ENCODE measurements at places on chromosomes 6 and 20.
A peak's percentile ranks its signal among the peaks of the same experiment; 100 is the strongest.

GRCh38 chr20:38987777-38988176 lies 25.6 kb downstream of the DHX35 start:
- DNase-seq = no peak

DNA sequence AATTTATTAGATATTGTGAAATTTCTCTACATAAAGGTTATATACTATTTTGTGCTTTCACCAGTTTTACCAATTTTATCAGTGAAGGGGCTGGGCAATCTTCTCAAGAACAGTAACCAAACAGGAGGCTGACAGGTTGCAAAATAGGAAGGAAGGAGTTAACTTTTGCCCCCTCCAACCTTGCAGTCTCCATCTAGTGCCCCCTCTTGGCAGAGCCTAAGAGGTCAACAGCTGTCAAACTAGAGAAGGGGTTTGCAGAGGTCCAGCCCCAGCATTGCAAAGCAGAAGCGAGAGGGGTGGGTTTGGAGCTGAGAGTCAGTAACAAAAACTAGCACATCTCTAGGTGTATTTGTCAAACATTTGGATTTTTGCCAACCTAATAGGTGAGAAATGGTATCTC lies 391.0 kb downstream of the CDC5L start:
- DNase-seq = no peak

GRCh38 chr6:45548657-45549515 lies 171.2 kb upstream of the SUPT3H start:
- DNase-seq = no peak

- DNase-seq = no peak
Observed at GRCh38 chr20:4942331-4942730, 59.0 kb downstream of the SLC23A2 start.

GRCh38 chr6:82118150-82118562 lies 129.4 kb downstream of the IBTK start:
- no peak for DNase-seq

DNA sequence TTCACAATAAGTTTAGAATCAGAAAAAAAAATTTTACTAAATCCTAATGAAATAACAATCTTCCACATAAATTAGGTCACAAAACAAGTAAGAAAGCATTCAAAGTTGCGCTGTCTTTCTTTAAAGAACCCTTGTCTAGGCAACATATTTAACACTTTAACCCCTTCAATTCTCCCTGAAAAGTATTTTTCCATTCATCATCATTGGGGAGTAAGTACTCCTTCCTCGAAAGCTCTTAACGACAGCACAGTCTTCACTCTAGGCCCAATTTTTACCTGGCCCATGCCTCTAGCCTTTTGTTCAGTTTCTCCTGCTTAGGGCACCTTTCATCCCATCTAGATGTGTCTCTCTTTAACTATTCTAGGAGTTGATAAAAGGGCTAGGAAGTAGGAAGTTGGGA lies 2.6 kb downstream of the TSPYL1 start:
- DNase-seq = no peak

DNA sequence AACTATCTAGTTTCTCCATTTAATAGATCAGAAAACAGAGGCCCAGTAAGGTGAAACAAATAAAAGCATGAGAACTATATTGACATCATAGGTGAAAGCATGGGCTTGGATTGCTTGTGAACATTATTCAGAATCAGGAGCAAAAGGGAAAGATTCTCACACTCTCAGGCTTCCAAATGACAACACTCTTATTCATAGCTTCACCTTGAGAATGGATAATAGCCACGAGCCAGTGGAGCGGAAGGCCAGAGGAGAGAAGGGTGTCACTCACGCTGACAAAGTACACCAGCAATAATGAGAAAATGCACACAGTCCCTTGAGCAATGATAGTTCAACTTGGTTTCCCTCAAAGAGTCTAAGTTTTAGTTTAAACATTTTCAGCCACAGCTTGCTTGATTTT lies 339.0 kb downstream of the TPBG start:
- DNase-seq = no peak

DNA sequence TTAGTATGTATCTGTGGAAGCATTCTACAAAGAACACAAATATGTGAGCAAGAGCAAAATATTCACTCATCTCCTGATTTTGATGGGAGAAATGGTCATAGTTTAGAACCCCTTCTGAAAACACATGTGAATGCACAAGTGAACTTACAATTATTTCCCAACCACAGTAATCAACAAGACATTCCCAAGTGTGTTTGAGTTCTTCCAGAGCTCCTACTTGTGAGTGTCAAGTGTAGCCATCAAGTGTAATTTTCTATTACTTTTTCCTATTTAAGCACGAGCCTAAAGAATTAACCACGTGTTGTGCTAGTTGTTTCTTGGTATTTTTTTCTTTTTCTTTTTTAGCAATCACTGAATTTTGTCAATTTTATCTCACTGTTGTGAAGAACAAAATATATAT lies 402.3 kb downstream of the NKAIN2 start:
- DNase-seq = no peak

- no peak for DNase-seq
Observed at GRCh38 chr6:160417146-160417545, 69.0 kb downstream of the SLC22A3 start.

GRCh38 chr6:7489376-7489775 lies 52.1 kb upstream of the DSP start:
- DNase-seq = no peak

GRCh38 chr6:30507849-30508827 lies 18.8 kb downstream of the HLA-E start:
- DNase-seq = no peak

- no peak for DNase-seq
Observed at GRCh38 chr6:3431994-3432393, 24.9 kb downstream of the SLC22A23 start.

DNA sequence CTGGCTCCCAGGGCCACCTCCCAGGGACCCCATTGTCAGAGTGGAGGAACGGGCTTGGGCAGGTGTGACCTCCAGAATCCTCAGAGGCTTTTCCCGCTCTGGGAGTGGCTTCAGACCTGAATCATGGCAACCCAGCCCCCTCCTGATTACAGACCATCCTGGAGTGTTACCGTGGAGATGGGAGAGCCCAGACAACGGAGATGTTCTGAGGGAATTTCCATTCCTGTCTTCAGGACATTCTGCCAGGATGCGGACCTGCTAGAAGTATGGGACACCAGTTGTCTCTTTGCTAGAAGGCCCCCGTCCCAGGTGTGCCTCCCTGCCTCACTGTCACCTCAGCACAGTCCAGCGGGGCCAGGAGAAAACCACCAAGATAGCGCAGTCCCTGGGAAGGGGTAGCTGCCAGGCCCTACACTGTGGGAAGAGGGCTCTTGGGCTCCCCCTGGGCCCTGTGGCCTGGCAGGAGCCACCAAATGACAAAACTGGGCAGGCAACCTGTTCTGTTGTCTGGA lies 109.9 kb downstream of the PSMB1 start:
- no peak for DNase-seq

DNA sequence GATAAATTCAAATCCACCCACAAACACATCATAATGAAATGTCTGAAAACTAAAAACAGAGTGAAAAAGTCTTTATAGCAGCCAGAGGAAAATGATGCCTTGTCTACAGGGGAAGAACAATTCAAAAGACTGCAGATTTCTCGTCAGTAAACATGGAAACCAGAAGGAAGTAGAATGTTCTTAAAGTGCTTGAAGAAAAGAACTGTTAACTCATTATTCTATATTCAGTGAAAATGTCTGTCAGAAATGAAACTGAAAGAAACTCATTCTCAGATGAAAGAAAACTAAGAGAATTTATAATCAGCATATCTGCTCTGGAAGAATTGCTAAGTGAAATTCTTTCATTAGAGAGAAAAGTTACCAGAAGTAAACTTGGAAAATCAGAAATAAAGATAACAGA lies 416.1 kb downstream of the TBC1D32 start:
- no peak for DNase-seq

DNA sequence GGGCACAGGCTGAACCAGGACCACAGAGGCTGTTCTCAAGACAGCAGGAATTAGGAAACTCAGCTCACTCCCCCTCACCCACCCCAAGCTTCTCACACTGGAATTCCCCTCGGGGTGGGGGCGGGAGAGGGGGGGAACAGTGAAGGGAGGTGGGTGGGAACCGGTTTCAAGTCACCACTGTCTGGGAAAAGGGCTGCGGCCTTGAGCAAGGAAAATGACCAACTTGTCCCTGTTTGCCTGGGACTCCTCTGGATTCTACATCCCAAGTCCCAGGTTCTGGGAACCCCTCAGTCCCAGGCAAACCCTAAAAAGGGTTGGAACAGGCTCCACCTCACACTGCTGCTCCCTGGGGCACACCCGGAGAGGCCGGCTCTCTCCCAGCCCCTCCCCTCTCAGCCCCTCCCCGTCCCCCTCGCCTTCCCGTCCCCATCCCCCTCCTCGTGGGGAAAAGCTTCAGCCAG lies 230.7 kb downstream of the TFAP2C start:
- no peak for DNase-seq

DNA sequence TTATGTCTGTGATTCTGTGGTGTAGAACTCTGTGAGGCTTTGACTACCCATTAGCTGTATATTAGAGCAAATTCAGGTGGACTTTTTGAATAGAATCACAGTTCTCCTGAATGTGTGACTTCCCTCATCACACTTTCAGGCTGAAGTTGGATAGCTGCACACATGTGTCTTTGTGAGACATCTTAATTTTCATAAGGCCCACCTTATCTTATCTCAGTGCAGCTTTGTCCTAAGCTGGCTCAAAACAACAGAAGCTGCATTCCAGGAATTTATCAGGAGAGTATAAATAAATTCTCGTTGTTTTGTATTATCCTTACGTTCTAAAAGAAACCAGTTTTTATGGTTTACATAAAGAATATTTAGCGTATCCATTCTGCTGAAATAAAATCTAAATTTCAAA lies 26.2 kb upstream of the SLC35D3 start:
- no peak for DNase-seq

- DNase-seq = peak; percentile 42
Observed at GRCh38 chr6:56033401-56033800, 158.0 kb upstream of the BMP5 start.

DNA sequence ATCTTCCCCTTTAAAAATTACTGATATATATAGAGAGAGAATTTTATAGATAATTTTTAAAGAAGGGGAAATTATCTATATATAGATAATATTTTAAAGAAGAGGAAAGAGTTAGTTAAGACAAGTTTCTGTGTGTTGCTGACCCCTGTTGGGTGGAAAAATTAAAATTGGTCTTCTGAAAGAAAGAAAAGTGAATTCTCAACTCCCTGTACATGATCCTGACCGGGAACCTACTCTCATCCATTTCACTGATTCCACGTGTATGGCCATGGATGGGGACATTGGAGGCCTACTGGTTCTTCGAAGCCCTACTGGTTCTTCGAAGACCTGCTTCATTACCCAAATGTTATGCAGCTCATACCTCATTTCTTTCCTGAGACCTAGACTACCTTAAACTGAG lies 53.0 kb upstream of the TCF21 start:
- no peak for DNase-seq

DNA sequence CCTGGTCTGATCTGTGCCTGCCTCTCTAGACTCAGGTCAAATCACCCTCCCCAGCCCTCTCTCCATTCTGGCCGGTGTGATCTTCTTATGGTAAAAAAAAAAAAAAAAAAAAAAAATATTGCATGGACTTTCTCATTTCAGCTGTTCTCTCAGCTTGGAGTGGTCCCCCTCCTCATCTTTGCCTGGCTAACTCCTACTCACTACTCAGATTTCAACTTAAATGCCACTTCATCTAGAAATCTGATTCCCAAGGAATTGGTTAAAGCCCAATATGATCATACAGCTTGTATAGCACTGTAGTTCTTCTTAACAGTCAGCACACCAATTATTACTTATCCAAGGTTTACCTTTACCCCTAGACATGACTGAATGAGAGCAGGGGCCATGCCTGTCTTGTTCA lies 105.9 kb upstream of the CARMIL1 start:
- no peak for DNase-seq

- no peak for DNase-seq
Observed at GRCh38 chr6:33589731-33590530, 9.9 kb upstream of the BAK1 start.

- peak; percentile 62 for DNase-seq
Observed at GRCh38 chr6:35052694-35053565, 88.2 kb downstream of the TCP11 start.

GRCh38 chr6:55136916-55137315 lies 37.4 kb upstream of the HCRTR2 start:
- no peak for DNase-seq

- no peak for DNase-seq
Observed at GRCh38 chr20:11936157-11936556, 18.5 kb downstream of the BTBD3 start.

DNA sequence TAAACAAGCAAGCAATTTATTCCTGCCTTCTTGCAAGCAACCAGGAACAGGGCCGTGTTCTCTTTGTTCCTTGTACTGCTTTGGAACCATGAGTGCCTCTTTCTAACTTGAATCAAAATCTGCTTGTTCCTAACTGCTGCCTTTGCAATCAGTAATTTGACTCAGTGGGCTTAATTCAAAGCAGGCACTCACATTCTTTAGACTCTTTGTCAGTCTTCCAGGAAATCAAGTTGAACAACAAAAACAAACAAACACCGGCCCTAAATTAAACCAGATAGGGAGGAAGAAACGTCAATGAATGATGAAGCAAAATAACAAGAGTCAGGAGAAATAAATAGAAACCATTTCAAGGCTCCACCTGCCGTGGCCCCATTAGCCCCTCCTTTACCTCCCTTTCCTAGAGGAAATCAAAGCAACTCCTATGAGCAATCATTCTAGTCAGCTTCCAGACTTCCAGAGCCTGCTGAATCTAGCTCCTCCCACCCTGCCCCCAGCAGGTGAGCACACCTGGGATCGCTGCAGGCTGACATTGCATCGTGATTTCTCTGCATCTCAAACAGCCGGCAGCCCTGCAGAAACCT lies 582.2 kb upstream of the FLRT3 start:
- no peak for DNase-seq

- no peak for DNase-seq
Observed at GRCh38 chr20:33019465-33020277, 11.8 kb upstream of the BPIFB6 start.

DNA sequence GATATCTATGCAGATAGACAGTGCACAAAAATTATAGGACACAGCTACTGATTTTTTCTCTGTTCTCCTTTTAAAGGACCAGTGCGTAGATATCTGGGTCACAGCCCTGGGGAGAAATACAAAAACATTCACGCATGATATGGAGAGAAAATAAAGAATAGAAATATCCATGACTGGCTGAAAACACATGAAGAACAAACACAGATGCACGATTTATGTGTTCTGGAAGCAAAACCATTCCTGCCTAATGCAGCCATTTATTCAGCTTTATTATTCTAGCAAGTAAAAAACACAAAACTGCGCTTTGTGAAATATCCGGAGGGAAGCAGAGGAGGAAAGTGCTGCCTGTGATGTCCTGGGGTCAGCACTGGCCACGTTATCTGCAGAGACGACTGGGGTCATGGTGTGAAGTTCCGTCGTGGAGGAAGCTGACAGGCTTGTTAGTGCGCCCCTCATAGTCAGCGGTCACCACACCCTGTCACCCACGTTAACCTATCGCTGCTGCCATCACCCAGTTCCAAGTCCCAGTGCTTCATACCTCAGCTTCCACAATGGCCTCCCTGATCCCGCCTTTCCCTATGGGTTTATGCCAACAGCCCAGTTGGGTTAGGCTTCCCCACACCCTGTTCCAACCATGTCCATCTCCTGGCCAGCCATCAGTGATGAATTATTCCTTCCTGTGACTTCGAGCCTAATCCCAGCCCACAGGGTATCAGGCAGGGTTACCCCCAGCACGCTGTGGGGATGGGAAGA lies 86.6 kb upstream of the RPS6KA2 start:
- DNase-seq = no peak

GRCh38 chr20:38383147-38383546 lies 36.9 kb downstream of the LBP start:
- no peak for DNase-seq
